ENCODE measurements at places on chromosomes 7 and 10. TPM values are rescaled to one million over a fixed set of nuclear protein-coding genes. Genes with fewer than 3 reads are reported as not detected.

- DNase-seq: no peak
Observed at GRCh38 chr7:43784030-43784584, 25.6 kb downstream of the BLVRA start.

DNA sequence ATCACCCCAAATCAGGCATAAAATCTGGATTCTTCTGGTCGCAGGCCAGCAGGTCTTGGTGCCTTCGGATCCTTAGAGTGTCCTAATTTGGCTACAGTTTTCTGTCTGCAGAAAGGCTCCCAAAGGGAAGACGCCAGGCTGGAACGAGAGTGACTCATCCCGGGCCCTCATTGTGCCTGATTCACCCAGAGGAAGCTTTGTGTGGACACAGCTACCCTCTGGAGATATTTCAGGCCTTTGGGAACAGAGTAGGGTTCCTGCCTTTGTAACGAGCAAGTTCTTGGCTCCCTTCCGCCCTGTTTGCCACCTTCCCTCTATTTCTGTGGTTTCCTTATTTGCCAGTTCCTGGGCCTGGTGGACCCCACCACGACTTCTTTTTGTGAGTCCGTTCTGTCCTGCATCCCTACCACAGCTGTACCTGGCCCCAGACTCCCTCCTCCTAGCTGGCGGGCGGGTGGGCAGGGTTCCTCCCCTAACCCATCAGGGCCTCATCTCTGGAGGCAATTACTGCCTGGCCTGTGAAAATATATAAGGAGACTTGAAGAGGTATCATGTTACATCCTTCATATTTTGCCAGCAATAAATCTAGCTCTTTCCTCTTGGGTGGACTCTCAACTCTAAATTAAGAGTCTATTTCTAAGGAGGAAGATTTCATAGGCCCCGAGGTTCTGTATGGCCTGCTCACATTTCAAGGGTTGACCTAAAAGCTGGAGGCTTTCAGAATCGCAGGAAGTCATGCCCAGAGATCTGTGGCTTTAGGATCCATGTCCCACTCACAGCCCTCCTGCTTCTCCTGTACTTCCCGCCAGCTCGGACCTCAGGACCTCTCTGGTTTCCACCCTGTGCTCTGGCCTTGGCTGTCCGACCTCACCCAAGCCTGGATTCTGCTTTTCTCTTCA lies 219.2 kb upstream of the ZNF32 start:
- DNase-seq: no peak

DNA sequence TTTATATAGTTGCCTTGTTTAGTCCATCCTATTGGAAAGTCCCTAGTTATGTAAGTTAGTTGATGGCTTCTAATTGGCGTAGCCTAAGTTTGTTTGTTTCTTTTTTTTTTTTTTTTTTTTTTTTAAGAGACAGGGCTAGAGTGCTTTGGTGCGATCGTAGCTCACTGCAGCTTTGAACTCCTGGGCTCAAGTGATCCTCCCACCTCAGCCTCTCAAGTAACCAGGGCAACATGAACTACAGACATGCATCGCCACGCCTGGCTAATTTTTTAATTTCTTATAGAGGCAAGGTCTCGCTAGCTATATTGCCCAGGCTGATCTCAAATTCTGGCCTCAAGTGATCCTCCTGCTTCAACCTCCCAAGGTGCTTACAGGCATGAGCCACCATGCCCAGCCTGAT lies 7.1 kb downstream of the CSGALNACT2 start:
- no peak for DNase-seq

Gene JAZF1
- total RNA-seq: 15.3 TPM

Gene LFNG
- 7.7 TPM for total RNA-seq
